ENCODE measurements at places on chromosomes 16 and 17.
A peak's percentile ranks its signal among the peaks of the same experiment; 100 is the strongest.

- no peak for DNase-seq
These were observed 11.8 kb downstream of the METTL9 start for GRCh38 chr16:21611198-21611555.

DNA sequence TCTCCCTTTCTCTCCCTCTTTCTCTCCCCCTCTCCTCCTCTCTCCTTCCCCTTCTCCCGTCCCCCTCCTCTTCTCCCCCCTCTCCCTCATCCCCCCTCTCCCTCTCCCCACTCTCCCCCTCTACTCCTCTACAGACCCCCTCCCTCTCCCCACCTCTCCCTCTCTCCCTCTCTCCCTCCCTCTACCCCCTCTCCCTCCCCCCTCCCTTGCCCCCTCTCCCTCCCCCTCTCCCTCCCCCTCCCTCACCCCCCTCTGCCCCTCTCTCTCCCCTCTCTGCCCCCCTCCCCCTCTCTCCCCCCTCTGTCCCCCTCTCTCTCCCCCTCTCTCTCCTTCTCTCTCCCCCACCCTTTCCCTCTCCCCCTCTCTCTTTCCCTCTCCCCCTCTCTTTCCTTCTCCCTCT lies 352.9 kb downstream of the UTP18 start:
- no peak for DNase-seq

DNA sequence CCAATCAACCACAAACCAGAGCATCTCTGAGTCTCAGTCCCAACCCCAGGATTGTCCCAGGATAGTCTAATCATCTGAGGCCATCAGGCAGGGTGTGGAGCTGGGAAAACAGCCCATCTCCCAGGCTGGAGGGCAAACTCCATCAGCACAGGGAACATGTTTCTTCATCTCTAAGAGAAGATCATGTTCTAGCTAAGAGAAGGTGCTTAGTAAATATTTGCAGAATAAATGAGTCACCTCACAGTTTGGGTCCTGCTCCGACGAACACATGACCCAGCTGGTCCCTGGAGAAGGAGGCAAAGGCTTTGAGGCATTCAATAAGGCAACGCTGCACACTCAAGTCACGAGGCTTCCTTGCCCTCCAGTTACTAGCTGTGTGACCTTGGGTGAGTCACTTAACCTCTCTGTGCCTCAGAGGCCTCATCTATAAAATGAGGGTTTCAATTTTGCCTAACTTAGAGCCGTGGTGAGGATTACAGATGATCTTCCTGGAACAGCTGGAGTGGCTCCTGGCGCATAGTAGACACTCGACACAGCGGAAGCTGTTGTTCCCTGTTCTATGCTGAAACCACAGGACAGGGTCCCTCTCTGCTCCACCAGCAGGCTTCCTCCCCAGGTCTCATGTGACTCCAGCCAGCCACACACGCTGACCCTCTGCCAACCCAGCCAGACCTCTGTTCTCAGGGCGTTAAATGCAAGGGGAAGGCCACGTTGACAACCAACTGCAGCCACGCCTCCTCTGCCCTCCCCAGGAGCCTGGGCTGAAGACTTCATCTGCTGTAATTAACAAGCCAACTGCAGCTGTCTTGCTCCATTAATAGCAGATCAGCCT lies 10.3 kb upstream of the RPL38 start:
- DNase-seq, result no peak

DNA sequence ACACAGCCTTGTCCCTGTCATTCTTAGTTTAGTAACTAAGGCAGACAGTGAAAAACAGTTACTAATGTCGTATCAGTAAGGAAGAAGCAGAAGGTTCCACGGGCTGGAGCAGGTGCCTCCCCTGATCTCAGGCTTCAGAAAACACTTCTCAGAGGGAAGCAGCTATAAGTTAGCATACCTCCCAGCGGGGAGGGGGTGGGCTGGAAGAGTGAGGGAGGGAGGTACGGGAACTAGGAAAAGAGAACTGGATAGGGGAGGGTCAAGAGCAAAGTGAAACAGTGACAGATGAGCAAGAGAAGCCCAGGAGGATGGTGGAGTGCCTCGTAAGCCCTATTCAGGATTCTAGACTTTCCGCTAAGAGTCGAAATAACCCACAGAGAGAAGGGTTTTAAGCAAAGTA lies 186.3 kb upstream of the XYLT1 start:
- DNase-seq, result no peak

DNA sequence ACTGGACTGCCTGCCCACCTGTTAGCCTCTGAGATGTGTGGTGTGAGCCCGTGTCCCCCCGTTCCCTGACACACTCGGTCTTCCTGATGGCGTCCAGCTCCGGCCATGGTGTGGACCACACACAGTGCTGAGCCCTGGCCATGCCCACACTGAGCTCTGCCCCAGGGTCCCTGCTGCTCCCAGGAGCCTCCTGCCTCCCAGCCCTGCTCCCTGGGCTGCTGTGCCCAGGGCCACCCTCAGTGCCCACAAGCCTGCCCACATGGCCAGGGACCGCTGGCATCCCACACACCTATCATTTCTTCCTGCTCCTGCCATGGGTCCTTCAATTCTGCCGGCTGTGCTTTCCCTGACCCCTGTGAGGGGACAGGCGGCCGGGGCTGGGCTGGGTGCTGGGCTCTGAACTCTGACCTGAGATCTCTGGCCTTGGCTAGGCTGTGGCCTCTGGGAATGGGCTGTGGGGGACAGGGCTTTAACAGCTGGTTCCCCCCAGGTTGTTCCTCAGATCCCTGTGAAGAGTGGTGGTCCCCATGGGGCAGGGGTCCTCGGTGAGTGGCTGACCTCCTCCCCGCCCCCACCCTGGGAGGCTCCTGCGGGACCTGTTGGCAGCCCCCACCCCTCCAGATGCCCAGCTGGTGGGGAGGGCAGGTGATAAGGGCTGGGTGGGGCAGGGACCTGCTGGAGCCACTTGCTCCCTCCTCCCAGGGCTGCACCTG lies 4.0 kb downstream of the CEMP1 start:
- no peak for DNase-seq

DNA sequence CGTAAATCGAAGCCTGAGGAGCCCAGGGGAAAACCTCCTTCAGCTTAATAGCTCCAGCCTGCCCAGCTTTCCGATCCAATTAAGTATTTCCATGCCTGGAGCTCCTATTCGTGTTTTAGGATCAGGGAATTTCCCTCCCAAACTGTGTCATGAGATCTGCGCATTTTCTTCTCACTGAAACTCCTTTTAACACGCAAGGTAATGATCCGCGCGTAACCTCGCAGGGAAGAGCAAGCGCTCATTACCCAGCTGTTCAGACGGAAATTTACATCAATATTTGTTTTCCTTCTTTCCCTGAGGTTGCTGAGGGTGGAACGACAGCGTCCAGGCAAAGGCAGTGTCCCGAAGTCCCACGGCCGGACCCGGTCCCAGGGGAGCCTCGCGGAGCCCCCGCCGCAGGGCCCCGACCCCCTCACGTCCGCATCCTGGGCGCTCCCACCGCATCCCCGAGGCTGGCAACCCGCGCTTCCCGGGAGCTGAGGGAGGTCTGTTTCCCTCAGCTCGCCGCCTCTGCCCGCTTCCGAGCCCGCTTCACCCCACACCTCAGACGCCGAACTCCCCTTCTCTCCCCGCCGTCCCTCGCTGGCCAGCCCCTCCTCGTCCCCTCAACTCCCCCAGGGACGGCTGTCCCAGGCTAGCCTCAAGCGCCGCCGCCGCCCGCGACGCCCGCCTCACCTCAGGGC lies 415 bp downstream of the ABCA5 start:
- DNase-seq, result no peak

GRCh38 chr17:30326809-30327208 lies 7.0 kb downstream of the TMIGD1 start:
- DNase-seq, result no peak

DNA sequence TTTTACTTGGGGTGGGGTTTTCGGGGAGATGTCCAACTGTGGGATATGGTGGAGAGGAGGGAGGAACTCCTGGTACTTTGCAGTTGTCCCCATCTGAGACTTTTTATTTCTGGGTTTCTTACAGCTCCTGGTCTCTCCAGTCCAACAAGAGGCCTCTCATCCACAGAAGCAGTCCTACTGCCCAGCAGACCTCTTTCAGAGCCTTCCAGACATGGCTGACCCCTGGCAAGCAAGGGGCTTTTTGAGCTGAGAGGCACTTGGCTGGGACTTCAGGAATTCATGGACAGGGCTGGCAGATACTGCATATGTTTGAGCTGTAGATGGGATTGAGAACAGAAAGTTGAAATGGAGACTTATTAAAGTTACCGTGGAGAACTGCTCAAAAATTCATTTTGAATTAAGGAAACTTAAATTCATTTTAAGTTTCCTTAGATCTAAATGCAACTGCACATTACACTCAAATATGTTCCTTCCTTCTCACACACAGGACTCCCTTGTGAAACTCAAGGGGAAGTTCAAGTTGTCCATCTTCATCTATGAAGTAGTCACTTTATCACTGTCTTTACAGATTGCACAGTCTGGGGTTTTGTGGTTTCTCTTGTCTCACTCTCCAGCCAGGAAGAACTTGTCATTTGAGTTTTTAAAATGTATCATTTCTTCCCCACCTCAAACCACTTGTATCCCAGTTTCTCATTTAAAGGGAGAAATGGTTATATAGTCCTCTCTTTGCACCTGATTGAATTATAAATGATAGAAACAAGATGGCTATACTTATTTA lies 1.1 kb downstream of the LASP1NB start:
- no peak for DNase-seq

DNA sequence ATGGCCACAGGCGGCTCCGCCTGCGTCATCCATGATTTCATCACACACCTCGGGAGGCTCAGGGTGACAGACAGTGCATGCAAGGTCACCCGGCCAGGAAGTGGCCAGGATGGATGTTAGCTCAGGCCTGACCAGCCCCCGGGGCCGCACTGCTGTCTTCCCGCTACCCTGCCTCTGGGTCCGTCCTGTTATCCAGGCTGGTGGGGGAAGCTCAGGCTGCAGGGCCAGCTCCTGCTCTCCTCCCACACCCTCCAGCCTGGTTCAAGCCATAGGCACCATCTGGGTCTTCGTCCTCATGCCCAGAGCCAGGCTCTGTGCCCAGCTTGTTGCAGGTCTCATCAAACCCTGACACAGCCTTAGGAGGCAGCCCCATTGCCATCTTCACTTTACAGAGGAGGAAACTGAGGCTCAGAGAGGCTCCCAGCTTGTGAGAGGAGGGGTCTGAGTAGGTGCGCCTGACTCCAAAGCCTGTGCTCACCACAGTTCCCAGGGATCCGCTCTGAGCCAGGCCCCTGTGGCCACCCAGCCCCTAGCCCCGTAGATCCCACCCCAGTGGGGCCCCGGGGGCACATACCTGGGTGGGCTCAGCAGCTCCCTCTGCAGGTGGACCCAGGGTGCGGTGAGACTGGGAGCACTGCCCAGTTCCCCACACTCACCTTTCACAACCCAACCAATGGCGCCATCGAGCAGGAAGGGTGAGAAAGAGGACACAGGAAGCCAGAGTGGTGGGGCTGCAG lies 412 bp upstream of the ADGRG3 start:
- no peak for DNase-seq

- DNase-seq, result no peak
These were observed 605.0 kb downstream of the WWOX start for GRCh38 chr16:78704416-78704815.

GRCh38 chr17:44607836-44608690 lies 48.2 kb upstream of the MEIOC start:
- no peak for DNase-seq

- peak; percentile 36 for DNase-seq
These were observed 1.7 kb upstream of the IGF2BP1 start for GRCh38 chr17:48995304-48995973.

DNA sequence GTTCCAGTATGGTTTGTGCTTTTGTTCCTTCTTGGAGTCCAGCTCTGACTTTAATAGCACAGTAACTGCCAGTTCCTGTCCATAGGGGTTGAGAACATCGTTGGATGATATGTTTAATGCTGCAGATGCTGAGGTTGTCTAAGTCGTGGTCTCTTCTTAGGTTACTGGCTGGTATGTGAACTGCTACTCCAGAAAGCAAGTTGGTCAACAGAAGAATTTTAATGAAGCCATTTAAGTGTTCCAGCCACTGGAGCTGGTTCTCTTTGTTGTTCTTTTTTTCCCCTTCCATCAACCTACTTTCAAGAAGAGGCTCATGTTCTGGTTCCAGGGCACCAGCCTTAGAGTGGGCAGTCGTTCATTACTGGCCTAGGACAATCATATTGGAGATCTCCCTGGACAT lies 140.3 kb upstream of the TBX2 start:
- DNase-seq, result no peak

Measured in neural crest cell (in vitro differentiated cells).